NCI-H1105 (cell line): ENCODE measurements at places on chromosomes 1 and 21.

GRCh38 chr1:16095447-16095846, 22.0 kb upstream of the FAM131C start:
- DNase-seq = no peak

DNA sequence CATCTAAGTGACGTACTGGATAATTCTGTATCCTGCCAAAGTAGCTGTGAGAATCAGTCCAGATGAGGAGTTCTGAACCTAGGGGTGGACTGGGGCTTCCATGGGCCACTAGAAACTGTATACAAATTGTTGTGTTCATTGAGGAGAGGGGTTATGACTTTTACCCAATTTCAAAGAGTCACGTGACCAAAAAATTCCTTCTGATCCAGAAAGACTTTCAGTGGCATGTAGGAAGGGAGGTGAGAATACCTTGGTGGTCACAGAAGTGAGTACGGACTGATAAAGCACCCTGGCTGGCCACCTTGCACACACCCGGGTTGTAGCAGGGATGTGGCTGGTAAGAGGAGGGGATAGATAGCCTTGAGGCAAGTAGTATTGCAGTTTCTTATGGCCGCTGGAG, 60.4 kb downstream of the BCAR3 start:
- DNase-seq = no peak

- DNase-seq = no peak
Measured at GRCh38 chr1:170073893-170074249, 624 bp downstream of the KIFAP3 start.

GRCh38 chr1:228469413-228470162, 17.6 kb upstream of the RNF187 start:
- DNase-seq = no peak

- no peak for DNase-seq
Measured at GRCh38 chr1:26276432-26276838, 3.5 kb upstream of the SH3BGRL3 start.

- no peak for DNase-seq
Measured at GRCh38 chr1:168640836-168641235, 64.4 kb downstream of the XCL1 start.

DNA sequence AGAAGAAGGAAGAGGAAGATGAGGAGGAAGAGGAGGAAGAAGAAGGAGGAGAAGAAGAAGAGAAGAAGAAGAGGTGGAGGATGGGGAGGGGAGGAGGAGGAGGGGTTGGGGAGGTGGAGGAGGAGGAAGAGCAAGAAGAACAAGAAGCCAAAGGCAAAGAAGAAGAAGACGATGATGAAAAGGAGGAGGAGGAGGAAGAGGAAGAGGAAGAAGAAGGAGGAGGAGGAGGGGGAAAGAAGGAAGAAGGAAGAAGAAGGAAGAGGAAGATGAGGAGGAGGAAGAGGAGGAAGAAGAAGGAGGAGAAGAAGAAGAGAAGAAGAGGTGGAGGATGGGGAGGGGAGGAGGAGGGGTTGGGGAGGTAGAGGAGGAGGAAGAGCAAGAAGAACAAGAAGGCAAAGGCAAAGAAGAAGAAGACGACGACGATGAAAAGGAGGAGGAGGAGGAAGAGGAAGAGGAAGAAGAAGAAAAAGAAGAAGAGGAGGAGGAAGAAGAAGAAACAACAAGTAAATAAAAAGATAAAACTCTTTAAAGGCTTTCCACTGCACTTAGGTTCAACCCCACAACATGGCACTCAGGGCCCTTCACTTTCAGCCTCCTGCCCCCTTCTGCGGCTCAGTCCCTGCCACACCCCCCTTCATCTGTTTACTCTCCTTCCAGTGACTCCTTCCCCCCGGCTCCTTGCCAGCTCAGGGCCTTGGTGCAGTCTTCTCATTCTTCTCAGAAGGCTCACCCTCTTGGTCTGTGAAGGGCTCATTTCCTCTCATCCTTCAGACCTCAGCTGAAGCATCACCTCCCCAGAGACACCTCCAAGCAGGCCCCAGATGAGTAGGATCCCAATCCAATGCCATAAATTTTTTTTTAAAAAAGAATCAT, 114.0 kb downstream of the KCNN3 start:
- no peak for DNase-seq

- DNase-seq = peak; percentile 24
Measured at GRCh38 chr21:45596704-45597318, 46.7 kb upstream of the PCBP3 start.

DNA sequence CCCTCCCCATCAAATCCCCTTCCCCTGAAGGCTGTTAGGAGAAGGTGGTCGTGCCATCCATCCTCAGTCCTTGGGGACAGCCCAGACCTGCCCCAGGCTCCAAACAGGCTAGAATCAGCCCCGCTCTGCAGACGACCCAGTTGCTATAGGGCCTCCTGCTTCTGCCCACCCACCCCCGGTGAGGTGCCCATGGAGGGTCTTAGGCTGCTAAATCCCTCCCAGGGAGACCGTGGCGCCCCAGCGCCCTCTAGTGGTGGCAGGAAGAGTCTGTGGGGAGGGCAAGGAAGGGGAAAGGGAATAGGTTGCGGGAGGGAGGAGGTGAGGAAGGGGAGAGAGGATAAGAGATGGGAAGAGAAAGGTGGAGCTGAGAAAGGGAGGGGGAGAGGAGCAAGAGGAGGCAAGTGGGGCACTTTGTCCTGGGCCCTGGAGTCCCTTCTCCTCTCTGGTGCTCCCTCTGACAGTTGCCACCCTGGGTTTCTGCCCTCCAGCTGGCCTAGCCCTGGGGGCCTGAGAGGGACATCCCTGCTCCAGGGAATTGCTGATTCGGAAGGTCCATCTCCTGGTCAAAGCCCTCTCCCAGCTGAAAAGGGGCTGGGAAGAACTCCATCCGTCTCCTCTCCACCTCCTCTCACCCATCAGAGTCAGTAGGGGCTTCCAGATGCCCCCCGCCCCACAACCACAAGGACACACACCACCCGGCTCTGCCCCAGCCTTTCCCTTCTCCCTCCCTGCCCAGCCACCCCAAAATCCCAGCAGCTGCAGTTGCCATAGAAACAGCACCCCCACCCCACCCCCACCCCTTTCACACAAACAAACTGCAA, 55.4 kb downstream of the CAMK2N1 start:
- peak; percentile 55 for DNase-seq

- DNase-seq = no peak
Measured at GRCh38 chr1:10909697-10910680, 102.5 kb upstream of the TARDBP start.

DNA sequence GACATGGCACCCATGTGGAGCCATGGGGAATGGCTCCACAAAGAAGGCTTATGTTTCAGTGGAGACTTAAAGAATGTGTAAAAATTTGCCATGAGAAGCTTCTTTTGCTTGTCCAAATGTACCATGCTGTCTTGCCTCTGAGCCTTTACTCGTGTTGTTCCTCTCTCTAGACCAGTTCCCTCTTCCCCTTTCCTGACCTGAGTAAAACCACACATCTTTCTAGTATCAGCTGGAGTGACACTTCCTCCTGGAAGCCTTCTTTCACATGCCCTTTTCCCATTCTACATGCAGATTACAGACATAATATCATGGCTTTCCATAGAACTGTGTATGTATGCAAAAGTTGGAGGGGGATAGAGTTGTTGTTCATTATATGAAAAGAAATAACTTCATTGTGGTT, 13.6 kb upstream of the GPX7 start:
- no peak for DNase-seq

- DNase-seq = no peak
Measured at GRCh38 chr1:13751985-13752384, 52.0 kb downstream of the PRDM2 start.

DNA sequence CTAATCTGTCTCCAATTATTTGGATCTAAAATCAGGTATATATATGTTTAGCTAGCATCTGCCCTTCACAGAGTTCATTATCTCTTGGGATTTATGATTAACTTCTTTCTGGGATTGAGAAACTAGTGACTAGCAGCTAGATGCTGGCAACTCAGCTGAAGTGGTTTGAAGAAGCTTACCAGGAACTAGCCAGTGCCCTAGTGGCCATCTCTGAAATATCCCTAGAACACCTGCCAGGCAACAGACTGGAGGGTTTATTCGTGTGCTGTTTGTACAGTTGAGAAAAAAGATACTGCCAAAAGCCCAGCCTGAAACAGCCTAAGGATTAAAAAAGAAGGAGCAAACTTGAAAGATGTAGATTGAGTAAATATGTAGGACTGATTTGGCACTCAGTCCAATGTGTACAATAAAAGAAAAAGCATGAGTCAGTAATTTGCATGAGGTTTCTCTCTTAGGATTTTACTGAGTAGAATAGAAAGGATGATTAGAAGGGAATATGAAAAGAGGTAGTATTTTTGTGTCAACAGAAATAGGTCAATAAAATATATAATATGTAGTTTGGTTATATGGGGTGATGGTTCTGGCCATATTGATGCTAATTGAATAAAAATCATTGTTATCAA, 1144.6 kb upstream of the ADGRL2 start:
- peak; percentile 4 for DNase-seq

- DNase-seq = no peak
Measured at GRCh38 chr1:46983830-46984586, 39.5 kb upstream of the CYP4X1 start.

DNA sequence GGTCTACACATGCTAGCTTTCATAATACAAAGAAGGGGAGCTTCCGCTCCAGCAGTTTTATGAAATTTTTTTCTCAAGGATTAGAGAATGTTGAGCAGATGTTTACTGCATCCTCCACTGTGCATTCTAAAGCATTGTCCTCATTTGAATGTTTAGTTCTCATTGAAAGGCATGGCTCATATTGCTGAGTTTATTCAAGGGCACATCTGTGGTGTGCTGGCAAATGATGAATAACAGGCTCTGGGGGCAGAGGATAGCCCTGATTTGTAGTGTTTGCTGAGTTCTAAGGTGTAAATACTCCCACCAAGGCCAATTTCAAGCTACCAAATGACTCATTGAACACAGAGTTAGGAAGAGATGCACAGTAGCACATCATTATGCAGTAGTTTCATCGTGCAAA, 303.2 kb upstream of the FAM78B start:
- no peak for DNase-seq

GRCh38 chr1:61531716-61532115, 193.2 kb downstream of the TM2D1 start:
- no peak for DNase-seq

- DNase-seq = no peak
Measured at GRCh38 chr1:184635980-184636431, 118.7 kb downstream of the EDEM3 start.

GRCh38 chr1:220681220-220681880, 8.8 kb upstream of the C1orf115 start:
- no peak for DNase-seq

DNA sequence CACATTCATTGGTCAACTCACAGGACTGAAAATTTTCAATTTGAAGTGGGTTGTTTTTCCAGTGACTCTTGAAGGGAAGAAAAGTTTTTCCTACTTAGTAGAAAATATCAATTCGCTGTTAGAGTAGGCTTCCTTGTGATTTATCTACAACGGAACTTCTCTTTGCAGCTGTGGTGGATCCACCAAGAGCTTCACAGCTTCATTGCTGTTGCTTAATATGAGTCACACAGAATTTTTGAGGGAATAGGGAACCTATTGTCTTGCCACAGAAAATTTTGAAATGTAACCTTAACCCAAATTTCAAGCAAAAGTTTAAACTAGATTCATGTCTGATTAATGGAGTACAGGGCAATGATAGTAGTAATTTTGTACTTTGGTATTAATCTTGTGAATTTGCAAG, 58.4 kb upstream of the IFI44L start:
- DNase-seq = no peak

DNA sequence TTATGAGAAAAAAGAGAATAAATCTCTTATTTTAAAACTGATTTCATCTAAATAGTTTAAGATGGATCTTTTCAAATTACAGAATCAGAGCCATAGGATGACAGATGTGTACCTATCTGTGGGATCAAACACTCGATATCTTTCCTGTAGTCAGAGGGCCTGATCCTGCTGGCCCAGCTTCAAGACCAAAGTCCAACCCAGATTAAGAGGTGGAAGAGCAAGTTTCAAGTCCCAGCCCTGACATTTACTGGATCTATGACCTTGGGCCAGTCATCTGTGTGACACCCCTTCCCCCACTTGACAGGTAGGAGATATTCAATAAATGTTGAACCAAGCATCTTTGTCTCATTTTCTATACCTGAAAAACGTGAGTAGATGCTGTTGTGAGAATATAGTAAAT, 140.7 kb downstream of the FAM78B start:
- no peak for DNase-seq

DNA sequence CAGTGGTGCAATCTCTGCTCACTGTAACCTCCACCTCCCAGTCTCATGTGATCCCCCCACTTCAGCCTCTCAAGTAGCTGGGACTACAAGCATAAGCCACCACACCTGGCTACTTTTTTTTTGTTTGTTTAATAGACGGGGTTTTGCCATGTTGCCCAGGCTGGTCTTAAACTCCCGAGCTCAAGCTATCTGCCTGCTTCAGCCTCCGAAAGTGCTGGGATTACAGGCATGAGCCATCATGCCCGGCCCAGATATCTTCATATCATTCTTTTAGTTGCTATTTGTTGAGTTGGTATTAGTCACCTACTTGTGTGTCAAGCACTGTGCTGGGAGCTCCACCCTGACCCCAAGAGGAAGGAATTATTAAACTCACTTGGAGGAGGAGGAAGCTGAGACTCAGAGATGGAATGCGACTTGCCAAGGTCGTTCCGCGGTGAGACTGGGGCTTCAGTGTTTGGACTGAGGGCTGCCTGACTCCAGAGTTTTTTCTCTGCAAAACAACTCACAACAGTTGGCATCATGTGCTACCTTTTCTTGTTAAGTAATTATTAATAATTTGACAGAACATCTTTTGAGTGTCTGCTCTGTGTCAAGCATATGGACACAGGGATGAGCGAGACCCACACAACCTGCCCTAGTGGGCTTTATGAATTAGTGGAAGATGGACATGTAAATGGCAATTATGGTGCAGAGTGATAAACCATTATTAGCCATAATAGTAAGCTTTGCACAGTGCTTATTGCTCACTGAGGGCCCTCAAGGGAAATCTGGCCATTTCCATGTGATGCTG, 132.0 kb downstream of the FOXD2 start:
- DNase-seq = no peak

DNA sequence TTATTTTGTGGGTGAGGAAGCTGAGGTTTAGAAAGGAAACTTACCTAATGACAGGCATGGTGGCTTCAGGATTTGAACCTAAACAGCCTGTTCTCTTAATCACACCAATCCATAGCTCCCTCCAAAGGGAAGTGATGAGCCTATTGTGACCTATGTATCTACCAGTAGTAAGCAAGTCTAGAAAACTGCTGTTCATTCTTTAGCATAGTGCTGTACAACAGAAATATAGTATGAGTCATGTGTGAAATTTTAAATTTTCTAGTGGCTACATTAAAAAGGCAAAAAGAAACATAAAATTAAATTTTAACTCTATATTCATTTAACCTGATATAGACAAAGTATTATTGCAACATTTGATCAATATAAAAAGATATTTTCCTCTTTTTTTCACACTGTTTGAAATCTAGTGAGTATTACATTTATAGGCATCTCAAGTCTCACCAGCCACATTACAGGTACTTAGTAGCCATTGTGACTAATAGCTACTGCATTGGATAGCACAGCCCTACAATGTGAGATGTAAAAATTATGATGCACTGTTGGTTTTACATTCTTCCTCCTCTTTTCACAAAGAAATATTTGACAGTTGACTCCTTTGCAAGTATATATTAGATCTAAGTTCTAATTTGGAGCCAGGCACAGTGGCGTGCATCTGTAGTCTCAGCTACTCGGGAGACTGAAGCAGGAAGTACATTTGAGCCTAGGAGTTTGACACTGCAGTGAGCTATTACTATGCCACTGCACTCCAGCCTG, 16.6 kb downstream of the IPO9 start:
- DNase-seq = no peak

- no peak for DNase-seq
Measured at GRCh38 chr1:207876131-207876530, 34.8 kb downstream of the CD34 start.

- DNase-seq = no peak
Measured at GRCh38 chr1:115643666-115644065, 1.9 kb downstream of the VANGL1 start.

GRCh38 chr1:119253366-119253765, 112.9 kb upstream of the WARS2 start:
- no peak for DNase-seq
